ENCODE measurements at places on chromosomes 3 and 15. TPM values are rescaled to one million over a fixed set of nuclear protein-coding genes. Genes with fewer than 3 reads are reported as not detected.

The PTX3 gene
- 5.6 TPM for polyA plus RNA-seq

DNA sequence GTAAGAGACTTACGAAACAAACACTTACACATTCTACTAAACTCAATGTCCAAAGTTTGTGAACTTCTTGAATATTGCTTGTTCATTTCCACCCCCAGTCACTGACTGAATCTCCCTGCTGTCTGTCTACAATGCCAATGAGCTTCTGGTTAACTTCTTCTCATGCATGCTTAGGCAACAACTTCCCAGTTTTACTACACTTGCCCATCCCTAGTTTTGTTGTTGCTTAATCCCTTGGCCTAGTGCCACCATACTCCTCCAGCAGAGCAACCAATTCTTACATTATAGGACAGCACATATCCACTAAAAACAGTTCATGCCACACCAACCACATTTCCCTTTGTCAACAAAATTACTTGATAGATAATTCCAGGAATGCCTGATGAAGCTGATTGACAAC is 40.9 kb upstream of the CCR2 start:
- no peak for DNase-seq

The NECTIN3 gene
- 34.5 TPM for polyA plus RNA-seq

The MAPK6 gene
- 42.3 TPM for polyA plus RNA-seq

- DNase-seq, result no peak
Observed at GRCh38 chr15:67838789-67839332, 984 bp downstream of the RNU6-1 start.

The C3orf85 gene
- 16.4 TPM for polyA plus RNA-seq

- DNase-seq, result peak; percentile 33
Observed at GRCh38 chr15:42273900-42274701, 868 bp upstream of the TMEM87A start.

- no peak for DNase-seq
Observed at GRCh38 chr15:45179221-45179985, 8.4 kb downstream of the SHF start.

DNA sequence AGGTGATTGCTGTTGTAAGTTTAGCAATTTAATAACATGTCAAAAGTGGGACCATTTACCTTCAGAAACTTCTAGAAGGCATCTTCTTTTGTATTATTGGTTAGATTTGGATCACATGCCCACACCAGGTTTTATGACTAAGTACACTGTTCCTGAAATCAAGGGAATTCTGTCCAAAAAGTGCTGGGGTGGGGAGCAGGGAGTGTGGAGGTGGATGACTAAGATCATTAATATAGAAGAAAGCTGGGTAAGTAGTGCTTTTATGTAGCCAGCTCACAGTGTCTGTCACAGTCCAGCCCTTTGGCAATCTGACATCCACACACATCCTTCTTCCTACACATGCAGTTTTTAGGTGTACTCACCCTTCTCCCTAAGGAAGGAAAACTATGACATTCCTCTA is 120.0 kb downstream of the TMCO5A start:
- DNase-seq, result no peak

The DAPK2 gene
- polyA plus RNA-seq, result 6.4 TPM

DNA sequence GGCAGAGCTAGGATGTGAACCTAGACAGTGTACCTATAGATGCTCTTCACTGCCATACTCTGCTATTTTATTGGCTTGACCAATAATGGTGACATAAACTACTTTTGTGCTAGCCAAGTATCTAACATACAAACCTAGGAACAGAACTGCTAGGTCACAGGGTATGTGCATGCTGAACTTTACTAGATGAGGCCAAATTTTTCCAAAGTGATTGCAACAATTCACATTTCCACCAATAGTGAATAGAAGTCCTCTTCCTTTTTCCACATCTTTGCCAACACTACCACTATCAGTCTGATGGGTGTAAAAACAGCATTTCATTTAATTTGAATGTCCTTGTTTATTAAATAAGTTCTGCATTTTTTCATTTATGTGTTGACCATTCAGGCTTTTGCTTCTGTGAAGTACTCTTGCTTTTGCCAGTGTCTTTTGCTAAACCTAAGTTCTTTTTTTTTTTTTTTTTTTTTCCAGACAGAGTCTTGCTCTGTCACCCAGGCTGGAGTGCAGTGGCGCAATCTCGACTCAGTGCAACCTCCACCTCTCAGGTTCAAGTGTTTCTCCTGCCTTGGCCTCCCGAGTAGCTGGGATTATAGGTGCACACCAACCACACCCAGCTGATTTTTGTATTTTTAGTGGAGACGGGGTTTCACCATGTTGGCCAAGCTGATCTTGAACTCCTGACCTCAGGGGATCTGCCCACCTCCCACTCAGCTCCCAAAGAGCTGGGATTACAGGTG is 54.1 kb downstream of the DCAF1 start:
- no peak for DNase-seq

DNA sequence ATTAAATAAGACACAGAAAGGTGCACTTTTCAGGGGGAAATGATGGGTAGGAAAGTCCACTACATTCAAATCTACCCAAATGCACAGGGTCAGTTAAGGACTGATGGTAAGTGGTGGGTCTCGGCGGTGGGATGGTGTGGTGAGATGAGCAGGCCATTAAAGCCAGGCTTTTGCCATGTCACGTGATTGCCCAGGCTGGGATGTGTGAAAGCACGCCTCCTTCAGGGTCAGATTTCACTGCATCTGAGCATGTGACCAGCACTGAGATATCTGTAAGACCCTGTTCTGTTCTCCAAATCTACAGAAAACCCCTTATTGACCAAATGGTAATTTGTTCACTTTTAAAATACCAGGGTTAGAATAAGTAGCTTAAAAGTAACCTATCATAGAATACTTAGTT is 301.5 kb downstream of the MEX3B start:
- no peak for DNase-seq

DNA sequence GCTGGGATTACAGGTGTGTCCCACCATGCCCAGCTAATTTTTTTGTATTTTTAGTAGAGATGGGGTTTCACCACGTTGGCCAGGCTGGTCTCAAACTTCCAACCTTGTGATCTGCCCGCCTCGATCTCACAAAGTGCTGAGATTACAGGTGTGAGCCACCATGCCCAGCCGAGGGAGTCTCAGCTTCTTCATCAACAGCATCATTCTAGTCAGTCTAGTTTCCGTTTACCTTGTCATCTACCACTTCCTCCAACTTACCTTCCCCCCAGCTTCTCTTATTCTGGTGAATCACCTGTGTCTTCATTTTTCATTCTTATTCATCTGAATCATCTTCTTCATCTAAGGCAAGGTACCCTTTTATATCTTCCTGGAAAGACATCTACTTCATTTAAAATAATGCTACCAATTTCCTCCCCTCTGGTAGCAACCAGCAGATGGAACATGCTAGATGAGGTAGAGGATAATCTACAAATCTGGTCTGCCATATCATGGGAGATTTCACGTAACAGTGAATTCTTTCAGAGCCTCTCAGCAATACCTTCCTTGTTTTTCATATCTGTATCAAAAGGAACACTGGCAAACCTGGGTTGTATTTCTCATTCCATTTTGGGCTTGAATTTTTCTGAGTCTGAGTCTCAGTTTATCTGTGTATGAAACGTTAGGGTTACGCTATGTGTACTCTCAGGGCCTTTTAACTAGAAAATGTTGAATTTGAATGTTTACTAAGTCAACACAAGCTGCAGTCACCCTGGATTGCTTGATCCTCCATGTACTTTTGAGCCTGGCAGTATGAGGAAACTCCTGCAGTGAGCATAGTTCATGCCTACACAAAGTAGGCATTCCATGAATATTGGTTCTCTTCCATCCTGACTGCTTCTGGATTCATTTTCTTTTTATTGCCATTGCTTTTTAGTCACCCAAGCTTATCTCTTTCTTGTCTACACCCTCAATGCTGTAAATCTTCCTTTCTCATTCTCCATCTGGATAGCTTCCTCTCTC is 16.8 kb downstream of the LPP start:
- no peak for DNase-seq

Measured in renal cortex interstitium (tissue), 15 donors.